Activated CD8-positive, alpha-beta memory T cell treated with anti-CD3 and anti-CD28 coated beads for 4 hours (primary cell): ENCODE measurements at places on chromosomes 12 and 14.

GRCh38 chr12:966724-967123 lies 17.2 kb upstream of the RAD52 start:
- no peak for DNase-seq

DNA sequence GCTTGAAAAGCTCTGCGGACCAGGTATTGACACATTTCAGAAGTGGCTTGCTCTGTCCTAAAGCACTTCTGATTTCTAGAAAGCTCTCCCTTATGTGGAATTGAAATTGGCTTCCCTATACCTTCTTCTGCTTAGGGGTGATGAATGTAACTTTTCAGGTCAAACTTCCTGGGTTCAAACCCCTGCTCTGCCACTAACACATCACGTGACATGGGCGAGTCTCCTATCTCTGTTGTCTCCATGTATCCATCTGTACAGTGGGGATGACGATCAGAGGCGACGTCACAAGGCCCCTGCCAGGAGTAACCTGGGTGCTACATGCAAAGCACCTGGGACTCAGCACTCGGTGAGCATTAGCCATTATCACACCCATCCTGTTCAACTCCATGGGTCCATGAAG lies 73.7 kb upstream of the PIWIL1 start:
- no peak for DNase-seq

GRCh38 chr14:73742520-73743238 lies 28.5 kb upstream of the PNMA1 start:
- DNase-seq = no peak

GRCh38 chr14:86897704-86898513 lies 1095.1 kb downstream of the GALC start:
- no peak for DNase-seq

GRCh38 chr14:72341686-72342085 lies 409.5 kb downstream of the RGS6 start:
- no peak for DNase-seq

- no peak for DNase-seq
These were observed 30.8 kb downstream of the LGMN start for GRCh38 chr14:92717571-92718042.

GRCh38 chr14:102918438-102918837 lies 4.0 kb upstream of the AMN start:
- DNase-seq = no peak

DNA sequence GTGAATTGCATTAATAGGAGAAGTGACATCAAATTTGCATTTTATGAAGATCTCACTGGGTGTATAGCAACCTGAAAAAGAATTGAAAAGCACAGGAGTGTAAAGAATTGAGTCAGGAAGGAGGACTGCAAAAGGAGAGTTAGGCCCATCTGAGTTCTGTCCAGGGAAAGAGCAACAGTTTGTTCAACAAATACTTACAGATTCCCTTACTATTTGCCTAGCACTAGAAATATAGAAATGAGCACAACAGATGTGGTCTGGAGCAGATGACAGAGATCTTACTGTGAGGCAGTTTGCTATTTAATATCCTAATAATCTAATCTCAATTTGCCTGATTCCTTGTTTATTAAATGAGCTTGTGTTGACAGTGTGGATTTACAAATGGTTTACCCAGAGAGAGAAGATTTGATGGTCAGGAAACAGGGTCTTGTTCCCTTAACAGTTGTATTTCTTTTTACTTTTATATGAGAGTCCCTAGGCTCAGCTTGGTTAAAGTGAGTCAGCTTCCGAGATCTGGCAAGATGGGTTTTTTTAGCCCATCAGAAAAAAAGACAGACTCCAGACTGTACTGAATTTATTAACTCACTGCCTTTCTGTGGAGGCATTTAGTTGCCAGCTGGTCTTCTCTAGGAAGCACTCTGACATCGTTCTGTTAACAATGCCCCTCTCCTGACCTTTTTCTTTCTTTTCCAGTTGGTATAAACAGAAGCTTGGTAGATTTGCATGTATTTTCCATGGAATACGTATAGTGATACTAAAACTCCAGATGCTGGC lies 229.7 kb downstream of the TTC6 start:
- no peak for DNase-seq

- no peak for DNase-seq
These were observed 25.2 kb upstream of the BHLHE41 start for GRCh38 chr12:26149968-26150500.

DNA sequence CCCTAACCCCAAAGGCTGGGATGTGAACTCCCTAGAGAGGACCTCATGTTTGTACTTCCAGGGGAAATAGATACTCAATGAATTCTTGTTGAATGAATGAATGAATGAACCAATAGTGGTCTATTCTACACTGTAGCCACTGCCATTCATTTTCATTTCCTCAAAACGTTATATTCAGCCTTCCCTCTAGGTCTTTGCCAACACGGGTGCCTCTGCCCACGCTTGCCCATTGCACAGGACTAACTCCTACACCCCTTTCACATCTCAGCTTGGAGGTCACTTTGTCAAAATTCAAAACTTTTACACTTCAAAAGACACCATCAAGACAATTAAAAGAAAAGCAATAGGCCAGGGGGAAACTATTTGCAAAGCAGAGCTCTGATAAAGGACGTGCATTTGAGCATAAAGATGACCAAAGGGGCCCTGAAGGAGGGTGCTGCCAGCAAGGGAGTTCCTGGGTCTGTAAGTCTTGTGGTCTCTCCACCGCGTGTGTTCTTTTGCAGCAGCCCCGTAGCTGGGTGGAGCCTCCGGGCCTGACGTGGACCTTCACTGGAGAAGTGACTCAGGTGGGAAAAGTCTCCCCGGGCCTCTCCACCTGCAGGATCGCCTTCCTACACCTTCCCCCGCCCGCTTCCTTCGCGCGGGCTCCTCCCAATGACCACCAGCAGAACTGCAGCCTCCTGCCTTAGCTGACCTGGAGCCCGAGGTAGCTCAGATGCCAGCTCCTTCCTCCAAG lies 31.5 kb downstream of the TMEM63C start:
- no peak for DNase-seq

DNA sequence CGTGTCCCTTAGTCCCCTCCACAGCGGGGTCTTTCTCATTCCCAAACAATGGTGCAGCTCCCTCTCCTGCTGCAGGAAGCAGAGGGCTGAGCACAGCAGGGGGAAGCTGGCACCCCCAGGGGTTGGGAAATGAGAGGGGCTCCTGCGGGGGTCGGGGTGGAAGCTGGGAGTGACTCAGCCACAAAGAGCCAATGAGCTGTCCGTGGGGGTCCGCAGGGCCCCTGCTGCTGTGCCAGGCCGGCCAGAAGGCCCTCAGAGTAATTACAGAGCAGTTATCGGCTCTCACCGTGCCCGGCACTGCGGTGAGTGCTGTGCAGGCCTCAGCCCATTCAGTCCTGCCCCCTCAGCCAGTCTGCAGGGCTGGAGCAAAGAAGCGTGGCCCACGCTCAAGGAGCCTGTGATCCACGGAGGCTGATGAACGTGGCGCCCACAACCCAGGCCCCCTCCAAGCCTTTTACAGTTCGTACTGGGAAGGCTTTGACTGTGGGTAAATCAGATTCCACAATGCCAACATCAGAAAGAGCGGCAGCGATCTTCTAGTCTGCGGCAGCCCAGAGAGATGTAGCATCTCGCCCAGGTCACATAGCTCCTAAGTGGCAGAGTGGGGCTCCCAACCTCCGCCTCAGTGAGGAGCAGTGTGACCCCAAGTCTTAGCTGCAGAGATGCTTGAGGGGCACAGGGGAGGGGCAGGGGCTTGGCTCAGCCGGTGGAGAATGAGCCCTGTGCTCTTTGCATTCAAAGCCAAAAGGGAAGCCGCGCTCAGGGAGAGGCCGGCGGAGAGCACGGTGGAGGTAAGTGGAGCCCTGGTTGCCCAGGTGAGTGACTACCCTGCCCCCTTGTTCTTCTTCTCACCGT lies 43.4 kb downstream of the SLC6A12 start:
- DNase-seq = no peak

- no peak for DNase-seq
These were observed 43.1 kb downstream of the CACNA1C start for GRCh38 chr12:2095878-2096277.

GRCh38 chr12:12558291-12558690 lies 4.4 kb downstream of the DUSP16 start:
- DNase-seq = no peak

- no peak for DNase-seq
These were observed 73.0 kb downstream of the PTPN21 start for GRCh38 chr14:88481794-88482193.

- DNase-seq = no peak
These were observed 171.7 kb upstream of the FLRT2 start for GRCh38 chr14:85358136-85358785.

DNA sequence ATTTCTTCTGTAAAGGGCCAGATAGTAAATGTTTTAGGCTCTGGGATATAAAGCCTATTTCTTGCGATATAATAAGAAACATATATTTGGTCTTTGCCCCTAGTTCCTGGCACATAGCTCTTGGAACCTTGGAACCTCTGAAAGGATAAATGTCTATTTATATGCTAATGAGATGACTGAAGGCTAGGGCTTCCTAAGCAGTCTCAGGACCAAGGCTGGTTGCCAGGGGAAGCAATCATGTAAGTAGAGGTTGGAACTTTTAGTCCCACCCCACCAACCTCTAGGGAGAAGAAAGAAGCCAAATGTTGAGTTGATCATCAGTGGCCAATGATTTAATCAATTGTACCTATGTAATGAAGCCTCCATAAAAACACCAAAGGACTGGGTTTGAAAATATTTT lies 26.6 kb upstream of the NFYB start:
- no peak for DNase-seq
